ENCODE measurements at places on chromosomes 4 and X. TPM values are rescaled to one million over a fixed set of nuclear protein-coding genes. Genes with fewer than 3 reads are reported as not detected.

The AP1AR gene
- 19.8 TPM for total RNA-seq

DNA sequence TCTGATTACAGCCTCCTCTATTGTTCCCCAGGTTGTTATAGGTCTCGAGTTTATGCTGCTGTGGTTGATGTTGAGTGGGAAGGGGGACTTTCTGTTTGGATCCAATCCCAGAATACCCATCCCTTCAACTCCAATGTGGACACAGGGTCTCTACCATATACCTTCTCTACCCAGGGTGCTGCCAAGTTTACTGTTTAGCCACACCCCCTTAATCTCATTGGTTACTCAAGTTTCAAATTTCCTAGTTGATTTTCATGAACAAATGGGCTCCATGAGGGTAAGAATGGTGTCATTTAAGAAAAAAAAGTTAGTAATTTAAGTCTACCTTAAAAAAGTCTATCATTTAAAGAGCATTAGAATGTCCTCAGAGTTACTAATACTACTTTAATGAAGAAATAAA, 3.6 kb upstream of the SPP1 start:
- no peak for DNase-seq

The SLC10A6 gene
- total RNA-seq, result 12.9 TPM

The GPC3 gene
- total RNA-seq, result 307 TPM

GRCh38 chrX:134073341-134073740, 87.9 kb upstream of the GPC3 start:
- DNase-seq, result no peak

The DAPP1 gene
- total RNA-seq, result 27.6 TPM

The TENM3 gene
- total RNA-seq, result 10.2 TPM

DNA sequence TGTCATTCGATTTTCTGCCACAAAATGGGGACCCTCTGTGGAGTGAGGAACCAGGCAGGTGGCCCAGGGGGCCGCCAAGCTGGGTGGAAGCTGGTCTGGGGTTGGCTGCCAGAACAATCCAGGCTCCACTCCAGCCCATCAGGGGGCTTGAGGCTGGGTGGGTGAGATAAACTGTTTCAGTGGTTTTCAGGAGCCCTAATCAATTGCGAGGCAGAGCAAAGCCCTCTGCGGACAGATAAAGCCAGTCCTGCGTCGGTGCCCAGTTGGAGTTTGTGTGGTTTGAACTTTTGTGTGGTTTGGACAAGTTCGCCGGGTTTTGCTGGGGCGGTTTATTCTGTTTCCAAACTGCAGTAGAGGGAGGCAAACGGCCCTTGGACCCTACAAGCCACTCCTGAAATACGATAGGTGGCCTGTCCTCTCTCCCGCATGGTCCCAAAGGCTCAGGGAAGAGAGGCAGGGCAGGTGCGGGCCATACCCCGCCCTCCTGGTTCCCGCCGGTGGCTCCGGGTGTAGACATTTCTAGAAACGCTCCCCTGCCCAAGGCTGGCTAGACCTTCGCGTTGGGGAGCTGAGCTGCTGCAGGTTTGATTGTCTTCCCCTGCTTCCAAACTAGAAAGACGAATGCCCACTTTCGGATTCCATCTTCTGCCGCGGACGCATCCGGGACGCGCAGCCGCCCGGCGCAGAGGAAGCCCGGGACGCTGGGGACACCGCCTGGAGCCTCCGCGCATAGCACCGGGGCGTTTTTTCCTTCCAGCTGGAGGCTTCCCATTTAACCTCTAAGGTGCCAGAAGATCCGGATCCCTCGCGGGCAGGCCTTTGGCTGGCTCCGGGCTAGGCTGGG, 169.0 kb upstream of the BCOR start:
- DNase-seq, result peak; percentile 50

The ANKRD50 gene
- total RNA-seq, result 56.6 TPM

The ADAM29 gene
- not detected for total RNA-seq

DNA sequence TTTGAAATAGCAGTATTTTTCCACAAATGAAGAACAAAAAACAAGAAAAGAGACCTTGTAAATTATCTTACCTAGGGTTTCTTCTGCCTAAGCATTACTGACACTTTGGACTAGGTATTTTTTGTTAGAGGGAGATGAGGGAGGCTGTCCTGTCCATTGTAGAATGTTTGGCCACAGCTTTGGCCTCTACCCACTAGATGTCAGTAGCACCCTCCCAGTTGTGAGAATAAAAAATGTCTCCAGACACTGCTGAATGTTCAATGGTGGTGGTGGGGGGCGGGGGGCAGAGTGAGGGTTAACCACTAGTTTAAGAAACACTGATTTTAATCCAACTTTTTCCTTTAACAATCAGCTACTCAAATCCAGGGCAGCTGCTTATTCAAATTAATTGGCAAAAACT, 25.8 kb downstream of the OTUD4 start:
- DNase-seq, result no peak

DNA sequence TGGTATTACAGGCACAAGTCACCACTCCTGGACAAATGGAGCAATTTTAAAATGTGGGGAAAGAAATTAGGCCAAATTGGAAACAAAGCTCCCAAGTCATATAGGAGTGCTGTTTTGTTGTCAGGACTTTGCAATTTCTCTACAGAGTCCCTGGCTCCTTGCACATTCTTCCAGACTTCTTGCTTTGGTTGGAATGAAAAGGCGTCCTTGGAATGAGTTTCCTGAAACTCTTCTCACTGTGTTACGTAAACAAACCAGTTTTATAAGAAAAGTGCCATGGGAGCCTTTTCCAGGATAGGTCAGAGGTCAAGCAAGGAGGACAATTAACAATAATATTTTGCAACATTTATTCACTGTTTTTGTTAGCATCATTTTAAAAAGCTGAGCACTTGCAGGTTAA, 32.4 kb upstream of the KIT start:
- DNase-seq, result no peak

GRCh38 chrX:141469469-141469868, 115.1 kb downstream of the SPANXA1 start:
- DNase-seq, result no peak

GRCh38 chr4:6935965-6936364, 26.3 kb downstream of the TBC1D14 start:
- DNase-seq, result no peak

The L1CAM gene
- total RNA-seq, result 3.6 TPM

GRCh38 chr4:176054942-176055341, 10.7 kb upstream of the WDR17 start:
- no peak for DNase-seq

- DNase-seq, result no peak
These were observed 30.4 kb downstream of the FAT1 start for GRCh38 chr4:186693159-186693815.

DNA sequence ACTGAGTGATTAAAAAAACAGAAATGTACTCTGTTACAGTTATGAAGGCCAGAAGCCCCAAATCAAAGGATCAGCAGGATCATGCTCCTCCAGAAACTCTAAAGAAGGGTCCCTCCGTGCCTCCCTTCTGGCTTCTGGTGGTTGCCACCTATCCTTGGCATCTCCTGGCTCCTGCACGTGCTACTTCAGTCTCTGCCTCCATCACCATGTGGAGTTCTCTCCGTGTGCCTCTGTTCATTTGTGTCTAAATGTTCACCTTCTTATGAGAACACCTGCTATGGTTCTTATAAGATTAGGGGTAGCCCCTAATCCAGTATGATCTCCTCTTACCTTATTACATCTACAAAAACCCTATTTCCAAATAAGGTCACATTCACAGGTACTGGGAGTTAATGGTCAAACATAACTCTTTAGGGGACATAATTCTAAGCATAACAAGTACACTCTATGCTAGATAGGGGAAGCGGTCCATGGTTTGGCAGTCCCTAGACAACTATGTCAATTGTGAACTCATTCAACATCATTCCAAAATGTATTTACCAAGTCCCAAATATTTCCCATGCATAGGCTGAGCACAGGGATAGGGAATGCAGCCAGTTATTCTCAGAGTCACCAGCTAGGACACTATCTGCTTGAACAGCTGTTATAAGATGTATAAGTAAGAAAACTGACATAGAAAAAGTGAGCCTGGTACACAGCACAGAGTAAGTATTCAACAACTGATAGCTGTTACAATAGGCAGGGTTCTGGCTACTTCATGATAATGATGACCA, 295.5 kb upstream of the BOD1L1 start:
- DNase-seq, result no peak

GRCh38 chr4:99361899-99362275, 9.3 kb upstream of the ADH1C start:
- no peak for DNase-seq

DNA sequence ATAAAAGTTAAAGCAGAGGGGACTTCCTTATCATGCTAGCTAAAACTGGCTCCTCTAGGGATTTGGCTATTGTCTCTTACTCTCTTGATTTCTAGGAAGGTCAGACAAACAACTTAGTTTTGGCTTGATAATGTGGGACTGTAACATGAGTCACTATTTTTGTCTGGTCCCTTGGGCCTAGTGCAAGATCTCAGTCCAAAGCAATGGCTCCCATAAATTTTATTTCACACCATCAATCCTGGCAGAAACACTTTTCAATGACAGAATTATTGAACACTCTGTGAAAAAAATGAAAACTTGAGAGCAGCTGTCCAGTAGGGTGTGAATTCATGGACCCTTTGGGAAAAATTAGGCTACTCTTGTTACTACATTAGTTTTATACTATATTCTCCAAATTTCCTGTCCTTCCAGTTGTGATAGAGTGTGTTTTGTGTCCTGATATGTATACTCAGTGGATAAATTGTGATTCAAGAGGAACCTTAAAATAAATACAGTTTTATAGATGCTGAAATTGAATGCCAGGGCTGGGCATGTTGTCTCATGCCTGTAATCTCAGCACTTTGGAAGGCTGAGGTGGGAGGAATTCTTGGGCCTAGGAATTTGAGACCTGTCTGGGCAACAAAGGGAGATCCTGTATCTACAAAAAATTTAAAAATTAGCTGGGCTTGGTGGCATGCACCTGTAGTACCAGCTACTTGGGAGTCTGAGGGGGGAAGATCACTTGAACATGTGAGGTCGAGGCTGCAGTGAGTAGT, 10.8 kb upstream of the SNCA start:
- no peak for DNase-seq

DNA sequence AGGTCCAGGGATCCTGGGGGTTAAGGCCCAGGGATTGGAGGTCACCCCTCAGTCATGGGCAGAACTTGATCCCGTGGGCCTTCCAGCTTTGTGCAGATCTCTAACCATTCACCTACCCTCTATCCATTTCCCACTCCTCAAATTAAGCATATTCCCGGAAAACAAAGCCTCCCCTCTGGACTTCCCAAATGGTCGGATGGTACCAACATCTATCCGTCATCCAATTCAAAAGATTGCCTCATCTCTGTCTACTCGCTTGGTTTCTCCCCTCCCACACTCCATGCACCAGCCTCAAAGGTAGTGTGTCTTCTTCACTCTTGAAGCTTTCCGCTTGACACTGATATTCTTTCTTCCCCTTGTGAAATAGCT, 473 bp upstream of the BCLAF3 start:
- no peak for DNase-seq

DNA sequence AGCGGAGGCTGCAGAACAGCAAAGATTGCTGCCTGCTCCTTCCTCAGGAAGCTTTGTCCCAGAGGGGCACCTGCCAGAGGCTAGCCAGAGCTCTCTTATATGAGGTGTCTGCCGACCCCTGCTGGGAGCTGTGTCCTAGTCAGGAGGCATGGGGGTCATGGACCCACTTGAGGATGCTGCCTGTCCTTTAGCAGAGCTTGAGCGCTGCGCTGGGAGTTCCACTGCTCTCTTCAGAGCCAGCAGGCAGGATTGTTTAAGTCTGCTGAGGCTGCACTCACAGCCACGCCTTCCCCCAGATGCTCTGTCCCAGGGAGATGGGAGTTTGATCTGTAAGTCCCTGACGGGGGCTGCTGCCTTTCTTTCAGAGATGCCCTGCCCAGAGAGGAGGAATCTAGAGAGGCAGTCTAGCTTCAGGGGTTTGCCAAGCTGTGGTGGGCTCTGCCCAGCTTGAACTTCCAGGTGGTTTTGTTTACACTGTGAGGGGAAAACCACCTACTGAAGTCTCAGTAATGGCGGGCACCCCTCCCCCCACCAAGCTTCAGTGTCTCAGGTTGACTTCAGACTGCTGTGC, 10.9 kb downstream of the DCK start:
- DNase-seq, result no peak

DNA sequence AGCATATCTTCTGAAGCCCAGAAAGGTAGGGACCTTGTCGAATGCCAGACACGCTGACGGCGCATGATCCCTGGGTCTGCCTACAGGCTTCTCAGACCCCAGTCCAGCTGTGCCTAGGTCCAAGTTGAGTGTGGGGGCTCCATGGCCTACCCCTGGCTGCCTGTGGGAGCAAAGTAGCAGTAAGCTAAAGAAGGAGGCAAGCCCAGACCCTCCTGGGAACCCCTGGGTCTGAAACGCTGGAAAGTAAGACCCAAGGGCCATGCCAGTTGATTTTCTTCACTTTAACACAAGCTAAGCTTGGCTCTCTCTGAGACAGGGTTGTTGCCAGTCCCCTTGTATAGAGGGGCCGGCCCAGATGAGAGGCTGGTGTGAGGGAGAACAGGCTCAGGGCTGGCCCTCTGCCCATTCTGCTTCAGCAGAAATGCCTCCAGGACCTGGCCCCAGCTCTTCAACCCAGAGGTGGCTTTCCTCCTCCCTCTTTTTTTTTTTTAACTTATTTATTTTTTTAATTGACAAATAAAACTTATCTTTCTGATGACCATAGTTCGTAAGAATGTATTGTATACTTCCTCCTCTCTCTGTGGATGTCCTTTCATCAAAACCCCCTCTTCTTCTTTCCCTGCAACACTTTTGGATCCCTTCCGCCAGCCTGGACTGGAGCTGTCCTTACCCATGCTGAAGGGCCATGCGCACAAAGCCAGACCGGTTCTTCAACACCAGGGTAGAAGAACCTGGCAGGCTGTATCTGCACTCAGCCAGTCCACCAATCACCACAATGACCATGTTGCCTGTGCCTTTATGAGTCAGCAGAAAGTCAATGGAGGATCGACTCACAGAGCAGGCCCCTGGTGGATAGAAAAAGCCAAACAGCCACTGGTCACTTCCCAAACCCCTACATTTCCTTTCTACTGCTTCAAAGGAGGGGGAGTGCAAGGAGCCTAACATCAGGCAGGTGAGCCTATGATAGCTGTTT, 7.1 kb downstream of the AWAT2 start:
- no peak for DNase-seq

GRCh38 chr4:76744241-76744921, 153.6 kb downstream of the SOWAHB start:
- DNase-seq, result peak; percentile 68

The BRS3 gene
- total RNA-seq, result not detected

DNA sequence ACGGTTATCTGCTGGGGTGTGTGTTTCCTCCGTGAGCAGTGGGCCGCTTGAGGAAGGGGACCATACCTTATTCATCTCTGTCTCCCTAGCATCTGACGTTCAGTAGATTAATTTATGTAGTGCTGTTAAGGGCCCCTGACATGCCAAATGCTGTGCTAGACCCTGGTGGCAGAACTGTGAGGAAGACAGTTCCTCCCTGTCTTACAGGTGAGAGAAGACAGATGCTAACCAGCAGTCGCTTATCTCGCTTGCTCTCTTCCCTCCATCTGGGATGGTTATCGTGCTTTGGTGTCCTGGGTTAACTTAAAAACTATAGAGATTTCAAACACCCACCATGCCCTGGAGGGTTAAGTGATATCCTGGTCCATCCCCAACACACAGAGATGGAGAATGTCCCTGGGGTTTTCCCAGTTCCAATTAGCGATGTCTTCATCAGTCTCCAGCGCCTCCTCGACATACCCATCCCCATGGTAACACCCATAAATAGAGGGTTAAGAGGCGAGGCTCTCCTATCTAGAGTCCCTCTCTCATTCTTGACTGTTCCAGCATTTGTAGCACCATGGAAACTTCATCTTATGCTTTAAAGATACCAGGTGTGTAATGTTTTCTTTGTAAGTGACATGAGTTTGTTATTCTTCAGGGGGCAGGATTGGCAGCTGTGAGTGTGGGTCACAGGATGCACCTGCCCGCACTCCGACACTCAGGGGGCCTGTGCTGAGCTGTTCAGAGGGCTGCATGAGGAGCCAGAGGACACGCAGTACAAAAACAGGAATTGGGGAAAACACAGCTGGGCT, 135.2 kb downstream of the STK32B start:
- DNase-seq, result no peak
